Stimulated activated CD4-positive, alpha-beta T cell treated with anti-CD3 and anti-CD28 coated beads, Interleukin-1b, Interleukin-23, amount 100 ng/mL, for 1 hour (primary cell): ENCODE measurements at places on chromosomes 5 and 9.

- DNase-seq: no peak
These were observed 117.9 kb downstream of the INSYN2B start for GRCh38 chr5:169862391-169862811.

- DNase-seq: no peak
These were observed 155.5 kb downstream of the FGF10 start for GRCh38 chr5:44233691-44234090.

GRCh38 chr9:131709771-131710431 lies 30.0 kb downstream of the RAPGEF1 start:
- no peak for DNase-seq

GRCh38 chr5:81300921-81301270 lies 491 bp upstream of the ZCCHC9 start:
- DNase-seq: no peak

DNA sequence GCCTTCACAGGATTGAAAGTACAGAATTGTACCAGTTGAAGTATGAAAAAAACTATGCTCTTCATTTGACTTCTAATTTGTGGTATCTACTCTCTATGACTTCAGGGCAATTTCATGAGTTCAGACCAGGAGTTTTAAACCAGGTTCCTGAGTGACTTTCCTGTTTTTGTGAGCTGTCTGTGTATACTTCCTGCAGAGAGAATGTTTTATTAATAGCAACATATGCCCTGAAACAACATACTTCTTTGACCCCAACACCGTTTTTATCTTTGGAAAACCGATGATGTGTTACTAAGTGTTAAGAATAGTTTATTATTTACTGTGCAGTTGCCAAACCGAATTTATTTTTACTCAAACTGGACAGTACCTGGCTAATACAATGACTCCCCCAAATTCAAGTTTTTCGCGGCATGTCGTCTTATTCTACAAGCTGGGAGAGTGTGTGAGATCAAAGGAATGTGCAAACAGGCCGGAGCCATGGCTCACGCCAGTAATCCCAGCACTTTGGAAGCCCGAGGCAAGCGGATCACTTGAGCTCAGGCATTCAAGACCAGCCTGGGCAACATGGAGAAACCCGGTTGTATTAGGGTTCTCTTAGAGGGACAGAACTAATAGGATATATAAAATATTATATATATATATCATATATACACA lies 58.7 kb upstream of the ERBIN start:
- DNase-seq: no peak

DNA sequence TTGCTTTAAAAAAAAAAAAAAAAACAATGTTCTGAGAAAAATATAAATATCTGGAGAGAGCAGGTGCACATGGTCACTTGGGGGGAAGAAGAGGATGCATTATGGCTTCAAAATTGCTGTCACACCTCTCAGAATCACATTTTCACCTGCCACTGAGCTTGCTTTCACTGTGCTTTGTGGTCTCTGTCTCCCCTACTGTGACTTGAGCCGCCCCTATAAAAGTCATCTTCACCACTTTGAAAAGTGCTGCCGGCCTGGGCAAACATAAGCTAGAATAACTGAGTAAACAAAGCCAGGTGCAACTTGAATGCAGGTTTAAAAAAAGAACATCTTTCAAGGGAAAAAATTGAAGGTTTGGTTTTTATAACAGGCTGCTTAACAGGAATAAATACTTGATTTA lies 368.1 kb upstream of the GRIA1 start:
- DNase-seq: no peak

DNA sequence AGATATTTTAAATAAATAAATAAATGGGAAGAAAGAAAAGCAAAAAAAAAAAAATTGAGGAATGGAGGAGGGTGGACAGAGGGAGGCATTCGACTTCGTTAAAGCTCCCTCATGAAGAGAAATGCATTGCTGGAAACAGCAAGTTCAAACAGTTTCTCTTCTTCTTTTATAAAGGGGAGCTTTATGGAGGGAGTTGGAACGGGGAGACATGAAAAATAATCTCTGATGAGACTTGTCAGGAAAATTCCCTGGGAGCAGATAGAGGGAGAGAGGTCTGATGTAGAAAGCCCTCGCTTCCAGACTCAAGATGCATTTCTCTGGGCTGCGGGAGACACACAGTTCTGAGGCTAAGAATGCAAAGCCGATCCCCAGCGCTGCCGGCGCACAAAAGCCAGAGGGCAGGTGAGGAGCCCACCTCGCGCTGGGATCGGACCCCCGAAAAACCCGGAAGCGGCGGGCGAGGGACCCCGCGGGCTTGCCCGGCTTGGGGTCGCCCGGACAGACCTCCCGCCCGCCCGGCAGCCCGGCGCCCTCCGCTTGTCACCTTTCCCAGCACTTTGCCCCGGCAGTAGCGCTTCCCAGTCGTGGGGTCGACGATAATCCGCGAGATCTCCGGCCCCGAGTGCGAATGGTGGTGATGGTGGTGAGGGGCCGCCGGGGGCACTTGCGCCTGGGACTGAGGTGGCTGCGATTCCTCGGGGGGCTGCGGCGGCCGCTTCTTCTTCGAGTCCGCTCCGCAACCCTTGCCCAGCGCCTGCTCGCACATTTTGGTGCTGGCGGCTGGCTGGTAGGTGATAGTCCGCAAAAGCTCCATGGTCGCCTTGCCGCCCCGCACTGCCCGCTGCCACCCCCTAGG lies 512 bp downstream of the PLK2 start:
- DNase-seq: no peak

- DNase-seq: no peak
These were observed 284.2 kb upstream of the SEMA6A start for GRCh38 chr5:116858705-116859333.

- no peak for DNase-seq
These were observed 16.1 kb downstream of the PDLIM4 start for GRCh38 chr5:132273631-132274030.

DNA sequence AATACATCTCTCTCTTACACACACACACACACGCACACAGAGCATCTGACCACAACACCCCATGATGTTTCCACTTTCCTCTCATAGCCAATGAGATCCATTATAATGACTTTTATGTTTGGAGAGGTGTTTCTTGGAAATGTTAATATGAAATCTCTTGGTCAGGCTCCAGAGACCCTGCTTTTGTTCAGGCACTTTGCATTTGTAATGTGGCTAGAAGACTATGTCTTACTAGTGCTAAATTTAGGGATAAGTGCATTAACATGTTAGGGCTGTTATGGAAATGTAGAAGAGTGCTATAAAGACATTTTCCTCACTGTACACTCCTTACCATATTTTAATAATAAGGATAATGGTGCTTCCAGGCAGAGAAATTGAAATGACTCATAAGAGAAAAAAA lies 3.8 kb downstream of the CDH9 start:
- DNase-seq: no peak
